Upper lobe of left lung (tissue), 6 donors: ENCODE measurements at places on chromosomes 2 and 18. TPM values are rescaled to one million over a fixed set of nuclear protein-coding genes. Genes with fewer than 3 reads are reported as not detected.

- no peak for DNase-seq
- no peaks in the 10 kb centered on the region for H3K27me3 ChIP-seq
- no peaks in the 10 kb centered on the region for H3K4me1 ChIP-seq
- no peak overlapping the region for H3K27ac ChIP-seq
Observed at GRCh38 chr2:227198866-227199265, 34.4 kb downstream of the COL4A3 start.

DNA sequence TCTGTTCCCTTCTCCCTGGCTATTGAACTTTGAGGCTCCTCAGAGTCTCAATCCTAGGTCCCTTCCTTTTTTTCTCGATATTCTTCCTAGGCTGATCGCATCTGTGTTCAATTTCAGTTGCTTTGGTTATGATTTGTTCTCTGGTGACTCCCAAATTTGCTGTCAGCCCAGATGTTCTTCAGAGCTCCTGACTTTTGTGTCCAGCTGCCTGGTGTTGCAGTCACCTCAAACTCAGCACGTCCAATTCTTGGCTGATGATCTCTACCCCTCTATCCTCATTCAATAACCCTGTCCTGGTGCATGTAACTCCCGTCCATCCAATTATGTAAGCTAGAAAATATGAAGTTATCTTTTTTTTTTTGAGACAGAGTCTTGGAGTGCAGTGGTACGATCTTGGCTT lies 31.4 kb downstream of the DIS3L2 start:
- no peaks in the 10 kb centered on the region for H3K27me3 ChIP-seq
- no peak overlapping the region for H3K27ac ChIP-seq
- H3K4me1 ChIP-seq: no peaks in the 10 kb centered on the region
- H3K4me3 ChIP-seq: no peak overlapping the region
- no peak for DNase-seq

- no peaks in the 10 kb centered on the region for H3K27me3 ChIP-seq
- H3K4me1 ChIP-seq: no peaks in the 10 kb centered on the region
- no peak overlapping the region for H3K27ac ChIP-seq
Observed at GRCh38 chr18:25805323-25805722, 285.1 kb downstream of the SS18 start.

DNA sequence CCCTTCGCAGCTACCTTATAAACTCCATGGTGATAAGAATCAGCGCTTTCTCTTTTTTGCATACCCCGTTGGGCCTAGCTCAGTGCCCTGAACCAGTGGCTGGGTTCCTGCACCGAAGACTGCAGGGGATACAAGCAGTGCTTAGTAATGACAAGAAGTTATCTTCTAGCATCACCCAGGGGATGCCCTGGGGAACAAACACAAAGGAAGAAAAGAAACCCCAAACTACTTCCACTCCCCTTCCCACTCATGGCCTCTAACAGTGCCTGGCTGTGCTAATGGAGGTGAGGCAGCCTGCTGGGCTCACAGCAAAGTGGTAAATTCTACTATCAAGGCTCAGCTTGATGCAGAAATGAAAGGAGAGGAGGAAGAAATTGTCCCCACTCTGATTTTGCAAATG lies 314.7 kb downstream of the TXNL1 start:
- H3K27me3 ChIP-seq: no peaks in the 10 kb centered on the region
- H3K4me1 ChIP-seq: peaks cover 13% of the 10 kb centered on the region
- DNase-seq: no peak
- H3K27ac ChIP-seq: no peak overlapping the region
- H3K36me3 ChIP-seq: no peaks in the 10 kb centered on the region

DNA sequence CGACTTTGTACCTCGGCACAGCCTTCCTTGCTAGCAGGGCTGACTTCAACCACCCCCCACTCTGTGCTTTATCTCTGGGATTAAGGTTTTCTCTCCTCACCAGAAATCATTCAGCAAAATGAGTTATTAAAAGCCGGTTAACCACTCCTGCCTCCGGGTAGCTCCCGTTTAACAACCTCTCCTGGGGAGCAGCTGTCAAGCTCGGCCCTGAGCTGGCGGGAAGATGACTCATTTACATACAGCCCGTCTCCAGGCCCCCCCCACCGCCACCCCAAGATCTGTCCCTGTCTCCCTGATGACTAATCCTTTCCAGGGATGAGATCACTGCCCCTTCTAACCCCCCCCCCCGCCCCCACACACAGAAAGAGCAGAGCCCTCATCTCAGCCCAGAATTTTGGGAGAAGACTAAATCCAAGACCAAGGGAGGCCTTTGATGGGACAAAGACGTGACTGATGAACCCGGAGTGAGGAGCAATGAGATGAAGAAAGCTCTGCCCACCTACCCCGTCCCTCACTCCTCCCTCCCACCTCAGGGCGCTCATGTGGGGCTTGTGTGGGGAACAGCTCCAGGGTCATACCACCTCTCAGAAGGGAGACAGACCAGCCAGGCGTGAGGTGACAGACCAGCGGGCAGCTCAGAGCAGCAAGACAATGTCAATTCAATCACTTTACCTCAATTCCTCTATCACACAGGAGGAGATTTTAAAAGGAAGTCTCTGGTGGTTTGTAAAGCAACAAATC lies 131.4 kb downstream of the MSH2 start:
- no peaks in the 10 kb centered on the region for H3K27me3 ChIP-seq
- no peaks in the 10 kb centered on the region for H3K4me1 ChIP-seq
- no peak overlapping the region for H3K27ac ChIP-seq
- DNase-seq: no peak

DNA sequence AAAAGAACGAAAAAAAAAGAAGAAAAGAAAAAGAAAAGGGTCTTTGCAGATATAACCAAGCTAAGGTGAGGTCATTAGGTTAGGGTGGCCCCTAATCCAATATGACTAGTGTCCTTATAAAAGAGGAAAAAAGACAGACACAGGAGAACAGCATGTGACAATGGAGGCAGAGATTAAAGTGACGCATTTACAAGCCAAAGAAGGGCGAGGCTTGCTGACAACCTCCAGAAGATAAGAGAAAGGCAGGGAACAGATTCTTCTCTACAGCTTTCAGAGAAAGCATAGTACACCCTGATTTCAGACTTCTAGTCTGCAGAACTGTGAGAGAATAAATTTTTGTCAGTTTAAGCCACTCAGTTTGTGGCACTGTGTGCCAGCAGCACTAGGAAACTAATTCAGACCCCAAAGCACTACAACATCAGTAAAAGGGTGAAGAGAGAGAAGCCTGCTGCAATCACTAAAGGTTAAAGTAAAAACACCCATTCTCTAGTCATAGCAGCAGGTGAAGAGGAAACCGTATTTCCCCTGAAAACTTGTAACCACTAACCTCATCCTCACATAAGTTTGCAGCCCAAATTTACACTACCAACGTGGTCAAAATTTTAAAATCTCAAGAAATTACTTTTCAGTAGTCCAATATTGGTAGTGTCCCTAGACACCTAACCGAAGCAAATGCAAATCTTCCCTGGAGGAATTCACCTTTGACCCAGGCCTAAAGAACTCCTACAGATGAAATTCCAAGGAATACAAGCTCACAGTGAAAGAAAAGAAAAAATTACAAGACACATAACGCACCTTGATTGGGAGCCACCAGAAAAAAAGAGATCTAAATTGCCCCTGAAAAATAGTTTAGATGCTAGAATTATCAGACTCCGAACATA lies 17.5 kb downstream of the REEP1 start:
- H3K27ac ChIP-seq: no peak overlapping the region
- H3K4me3 ChIP-seq: no peak overlapping the region
- H3K4me1 ChIP-seq: no peaks in the 10 kb centered on the region
- no peak for DNase-seq
- H3K27me3 ChIP-seq: no peaks in the 10 kb centered on the region
- H3K36me3 ChIP-seq: no peaks in the 10 kb centered on the region

DNA sequence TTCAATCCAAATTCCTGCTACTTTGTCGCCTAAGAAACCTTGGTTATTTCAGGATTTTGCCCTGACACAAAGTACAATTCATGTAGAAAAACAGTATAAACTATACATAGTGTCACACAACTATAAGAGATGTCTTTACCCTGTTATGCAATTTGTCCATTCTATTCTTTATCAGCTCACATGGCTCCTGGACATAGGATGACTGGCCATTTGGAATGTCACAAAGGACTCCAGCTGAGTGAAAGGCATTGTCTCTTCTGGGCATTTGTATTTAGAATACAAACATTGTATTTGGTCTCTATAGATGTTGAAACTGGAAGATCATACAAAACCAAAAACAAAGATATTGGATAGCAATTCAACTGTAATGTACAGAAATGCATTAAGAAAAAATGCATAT lies 944.6 kb upstream of the LRRTM1 start:
- no peaks in the 10 kb centered on the region for H3K27me3 ChIP-seq
- no peaks in the 10 kb centered on the region for H3K36me3 ChIP-seq
- H3K4me1 ChIP-seq: no peaks in the 10 kb centered on the region
- DNase-seq: no peak

DNA sequence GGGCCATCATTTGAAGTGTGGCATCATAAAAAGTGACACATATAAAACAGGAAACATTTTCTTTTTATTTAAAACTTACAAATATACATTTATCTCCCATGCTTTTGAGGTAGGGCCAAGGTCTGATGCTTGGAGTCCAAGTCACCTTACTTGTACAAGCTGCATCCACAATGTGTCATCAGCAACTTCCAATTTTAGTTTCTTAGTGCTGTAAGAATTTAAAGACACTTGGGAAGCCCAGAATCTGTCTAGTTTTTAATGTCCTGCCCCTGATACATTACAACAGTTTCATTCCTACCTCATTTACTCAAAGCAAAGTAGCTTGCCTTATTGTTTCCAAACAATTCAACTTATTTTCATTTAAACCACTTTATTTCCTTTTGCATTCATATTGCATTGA lies 297.7 kb downstream of the MTX2 start:
- H3K36me3 ChIP-seq: no peaks in the 10 kb centered on the region
- no peaks in the 10 kb centered on the region for H3K27me3 ChIP-seq
- no peak overlapping the region for H3K27ac ChIP-seq

DNA sequence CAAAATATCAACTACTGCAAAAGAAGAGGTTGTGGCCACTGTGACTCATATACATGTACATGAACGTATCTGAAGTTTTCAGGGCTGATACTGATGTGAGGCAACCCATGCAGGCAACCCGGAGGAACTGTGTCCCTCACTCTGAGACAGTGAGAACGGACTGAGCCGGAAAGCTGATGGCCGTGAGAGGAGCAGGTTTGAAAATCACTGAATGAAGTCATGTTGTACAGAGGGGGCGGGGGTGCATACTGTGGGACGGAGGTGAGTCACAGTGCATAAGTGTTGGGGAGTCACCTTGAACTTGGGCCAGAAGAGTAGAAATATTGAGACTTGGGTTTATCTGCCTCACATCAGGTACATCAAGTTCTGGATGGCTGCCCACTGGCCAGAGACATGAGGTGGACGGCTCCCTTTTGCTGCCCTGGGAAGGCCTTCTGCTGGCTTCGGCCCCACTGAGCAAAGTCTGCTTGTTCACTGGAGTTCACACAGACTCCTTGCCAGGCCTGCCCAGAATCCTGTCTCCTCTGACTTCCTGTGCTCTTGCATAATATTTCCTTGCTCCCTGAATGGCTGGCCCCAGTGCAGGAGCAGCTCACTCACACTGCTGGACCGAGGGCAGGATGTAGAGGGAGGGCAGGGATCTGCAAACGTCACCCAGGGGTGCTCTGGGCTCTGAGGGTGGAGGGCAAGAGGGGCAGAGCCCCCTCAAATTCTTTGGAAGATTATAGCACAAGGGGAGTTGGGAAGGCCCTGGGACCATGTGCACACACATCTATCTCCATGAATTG lies 18.1 kb downstream of the EPAS1 start:
- H3K27me3 ChIP-seq: no peaks in the 10 kb centered on the region
- peak; percentile 90 for DNase-seq
- peak overlapping the region; percentile 95 for H3K27ac ChIP-seq
- no peaks in the 10 kb centered on the region for H3K36me3 ChIP-seq

SEMA4F gene
- 13.1 TPM for total RNA-seq

DNA sequence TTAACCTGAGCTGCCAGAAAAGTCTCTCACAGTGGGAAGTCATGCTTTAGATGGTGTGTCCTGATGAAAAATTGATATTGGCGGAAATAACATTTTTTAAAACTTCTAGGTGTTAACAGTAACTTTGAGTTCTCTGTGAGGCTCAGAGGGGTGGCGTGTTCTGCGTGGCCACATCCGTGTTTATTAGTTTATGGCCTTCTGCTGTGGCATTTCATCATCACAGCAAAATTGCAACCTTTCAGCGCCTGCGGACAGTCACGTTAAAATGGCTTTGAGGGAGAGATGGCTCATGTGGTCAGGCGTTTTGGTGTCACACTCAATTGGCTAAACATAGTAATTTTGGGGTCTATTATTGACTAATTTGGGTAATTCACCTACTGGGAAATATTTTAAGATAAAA lies 42.4 kb downstream of the KLHL29 start:
- DNase-seq: no peak
- H3K27me3 ChIP-seq: no peaks in the 10 kb centered on the region
- no peak overlapping the region for H3K27ac ChIP-seq
- no peak overlapping the region for H3K4me3 ChIP-seq
- H3K4me1 ChIP-seq: peaks cover 11% of the 10 kb centered on the region

- peaks cover 8% of the 10 kb centered on the region for H3K36me3 ChIP-seq
- H3K27me3 ChIP-seq: no peaks in the 10 kb centered on the region
- no peak overlapping the region for H3K4me3 ChIP-seq
Observed at GRCh38 chr2:201093573-201093972, 21.8 kb downstream of the NDUFB3 start.

- no peaks in the 10 kb centered on the region for H3K27me3 ChIP-seq
- H3K27ac ChIP-seq: no peak overlapping the region
- H3K4me3 ChIP-seq: no peak overlapping the region
- no peak for DNase-seq
Observed at GRCh38 chr18:42222557-42222956, 267.5 kb downstream of the PIK3C3 start.

GRCh38 chr18:63255435-63255834 lies 64.1 kb downstream of the BCL2 start:
- no peaks in the 10 kb centered on the region for H3K27me3 ChIP-seq
- peaks cover 8% of the 10 kb centered on the region for H3K4me1 ChIP-seq
- no peak for DNase-seq
- H3K36me3 ChIP-seq: no peaks in the 10 kb centered on the region
- no peak overlapping the region for H3K27ac ChIP-seq

SCN2A gene
- 0.61 TPM for total RNA-seq

CRYBA2 gene
- not detected for total RNA-seq

SERPINB3 gene
- not detected for total RNA-seq

GRCh38 chr2:132725748-132726147 lies 55.7 kb upstream of the LYPD1 start:
- DNase-seq: no peak
- no peaks in the 10 kb centered on the region for H3K27me3 ChIP-seq
- no peaks in the 10 kb centered on the region for H3K36me3 ChIP-seq
- no peaks in the 10 kb centered on the region for H3K4me1 ChIP-seq
- no peak overlapping the region for H3K4me3 ChIP-seq

- peak overlapping the region; percentile 52 for H3K27ac ChIP-seq
- H3K4me3 ChIP-seq: peak overlapping the region; percentile 77
- DNase-seq: no peak
- H3K4me1 ChIP-seq: peaks cover 22% of the 10 kb centered on the region
- H3K27me3 ChIP-seq: no peaks in the 10 kb centered on the region
Observed at GRCh38 chr18:34978533-34978893, 62.7 kb upstream of the MAPRE2 start.
